A172 (cell line): ENCODE measurements at places on chromosomes 5 and 9. TPM values are rescaled to one million over a fixed set of nuclear protein-coding genes. Genes with fewer than 3 reads are reported as not detected.
A peak's percentile ranks its signal among the peaks of the same experiment; 100 is the strongest.

Gene TEK
- 3.9 and 7.6 TPM in 2 replicates for total RNA-seq

Gene MCIDAS
- total RNA-seq = 0.48 and 1.3 TPM in 2 replicates

Gene FST
- 14.3 and 20.4 TPM in 2 replicates for total RNA-seq

Gene TMC1
- total RNA-seq = not detected in 2 replicates

Gene TRIM41
- total RNA-seq = 10.3 and 18.2 TPM in 2 replicates

Gene BAAT
- not detected in 2 replicates for total RNA-seq

Gene MYORG
- 3.5 and 4.6 TPM in 2 replicates for total RNA-seq

Gene TRIM36
- total RNA-seq = 11.3 and 18.9 TPM in 2 replicates

Gene PCDHB9
- 11.1 and 11.2 TPM in 2 replicates for total RNA-seq

GRCh38 chr5:88827997-88828396 is 55.0 kb downstream of the MEF2C start:
- DNase-seq = no peak

GRCh38 chr5:106376522-106376921 is 1294.2 kb downstream of the EFNA5 start:
- DNase-seq = peak; percentile 86

DNA sequence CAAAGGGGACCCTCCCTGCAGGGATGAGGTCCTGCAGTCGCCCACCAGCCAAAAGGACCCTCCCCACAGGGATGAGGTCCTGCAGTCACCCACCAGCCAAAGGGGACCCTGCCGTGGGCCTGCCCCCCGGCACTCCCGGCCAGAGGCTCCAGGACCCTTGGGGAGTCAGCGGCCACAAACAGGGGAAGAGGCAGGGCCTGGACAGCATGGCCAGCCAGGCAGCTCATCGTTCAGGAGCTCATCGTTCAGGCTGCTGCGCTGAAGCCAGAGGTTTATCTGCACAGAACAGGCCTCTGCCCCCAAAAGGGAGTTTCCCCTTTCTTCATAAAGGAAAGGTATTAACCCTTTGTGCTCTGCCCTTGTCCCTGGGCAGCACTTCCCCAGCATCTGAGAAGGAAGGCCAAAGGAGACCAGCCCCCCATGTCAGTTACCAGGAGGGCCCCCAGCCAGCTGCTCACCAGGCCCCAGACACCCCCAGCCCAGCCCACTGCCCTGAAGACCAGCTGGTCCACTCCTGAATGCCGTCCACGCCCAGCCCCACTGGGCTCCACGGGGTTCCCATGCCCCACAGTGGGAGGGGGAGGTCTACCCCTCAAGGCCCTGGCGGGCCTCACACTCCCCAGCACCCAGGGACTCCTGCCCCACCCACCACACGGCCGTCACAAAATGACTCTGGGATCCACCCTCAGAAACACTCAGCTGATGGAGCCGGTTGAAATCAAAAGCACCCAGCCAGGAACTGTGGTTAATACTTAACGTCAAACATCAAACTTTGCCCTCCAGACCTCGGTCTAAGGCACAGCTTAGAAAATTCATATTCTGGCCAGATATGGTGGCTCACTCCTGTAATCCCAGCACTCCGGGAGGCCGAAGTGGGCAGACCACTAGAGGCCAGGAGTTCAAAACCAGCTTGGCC is 6.3 kb downstream of the SLC12A7 start:
- no peak for DNase-seq

GRCh38 chr9:17291766-17292165 is 156.9 kb downstream of the CNTLN start:
- DNase-seq = peak; percentile 43

DNA sequence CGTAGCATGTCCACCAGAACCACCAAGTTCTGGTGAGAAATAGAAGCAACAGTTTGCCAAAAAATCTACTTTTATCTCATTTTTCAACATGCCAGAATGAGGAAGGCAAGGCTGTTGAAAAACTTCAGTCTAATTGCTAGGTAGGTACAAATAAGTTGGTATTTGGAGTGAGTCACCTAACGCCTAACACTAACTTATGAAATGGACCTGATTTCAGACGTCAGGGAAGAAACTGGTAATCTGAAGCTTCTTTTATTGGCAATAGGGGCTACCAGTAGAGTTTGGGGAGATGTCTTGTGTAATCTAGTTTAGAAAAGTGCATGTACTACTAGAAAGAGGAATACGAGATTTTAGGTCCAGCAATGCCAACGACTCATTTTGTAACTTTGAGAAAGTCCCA is 4.4 kb upstream of the PDE6A start:
- DNase-seq = no peak

DNA sequence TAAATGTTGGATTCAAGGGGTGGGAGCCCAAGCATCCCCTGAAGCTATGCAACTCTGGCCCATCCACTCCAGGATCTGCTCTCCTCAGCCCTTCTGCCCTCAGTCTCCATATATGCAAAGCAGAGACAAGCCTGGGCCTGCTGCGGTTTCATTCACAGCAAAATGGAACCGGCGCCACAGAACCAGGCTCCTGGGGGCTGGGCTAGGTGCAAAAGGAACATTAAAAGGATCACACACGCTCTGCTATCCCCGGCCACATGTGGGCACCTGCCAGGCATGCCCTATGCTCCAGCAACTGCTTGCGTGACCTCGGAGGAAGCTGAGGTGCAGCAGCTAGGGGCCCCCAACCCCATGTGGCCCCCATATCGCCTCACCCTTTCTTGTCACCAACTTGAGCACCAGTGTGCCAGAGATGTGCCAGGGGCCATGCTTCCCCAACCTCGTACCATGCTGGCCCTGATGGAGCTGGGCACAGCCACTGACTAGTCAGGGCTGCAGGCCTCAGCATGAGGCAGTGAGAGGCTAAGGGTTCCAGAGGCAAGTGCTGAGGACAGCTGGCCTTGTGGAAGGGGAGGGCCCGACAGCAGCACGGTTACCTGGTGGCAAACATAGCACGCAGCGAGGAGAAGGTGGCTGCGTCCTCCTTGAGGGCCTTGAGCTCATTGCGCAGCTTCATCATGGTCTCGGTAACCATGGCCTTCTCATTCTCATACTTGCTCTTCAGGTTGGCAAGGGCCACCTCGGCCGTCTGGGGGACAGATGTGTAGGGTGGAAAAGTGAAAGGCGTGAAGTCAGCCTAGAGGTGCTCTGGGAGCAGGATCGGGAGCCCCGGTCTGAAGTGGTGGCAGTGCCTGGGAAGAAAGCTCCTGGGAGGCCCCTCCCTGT is 47.2 kb downstream of the BICD2 start:
- DNase-seq = no peak

DNA sequence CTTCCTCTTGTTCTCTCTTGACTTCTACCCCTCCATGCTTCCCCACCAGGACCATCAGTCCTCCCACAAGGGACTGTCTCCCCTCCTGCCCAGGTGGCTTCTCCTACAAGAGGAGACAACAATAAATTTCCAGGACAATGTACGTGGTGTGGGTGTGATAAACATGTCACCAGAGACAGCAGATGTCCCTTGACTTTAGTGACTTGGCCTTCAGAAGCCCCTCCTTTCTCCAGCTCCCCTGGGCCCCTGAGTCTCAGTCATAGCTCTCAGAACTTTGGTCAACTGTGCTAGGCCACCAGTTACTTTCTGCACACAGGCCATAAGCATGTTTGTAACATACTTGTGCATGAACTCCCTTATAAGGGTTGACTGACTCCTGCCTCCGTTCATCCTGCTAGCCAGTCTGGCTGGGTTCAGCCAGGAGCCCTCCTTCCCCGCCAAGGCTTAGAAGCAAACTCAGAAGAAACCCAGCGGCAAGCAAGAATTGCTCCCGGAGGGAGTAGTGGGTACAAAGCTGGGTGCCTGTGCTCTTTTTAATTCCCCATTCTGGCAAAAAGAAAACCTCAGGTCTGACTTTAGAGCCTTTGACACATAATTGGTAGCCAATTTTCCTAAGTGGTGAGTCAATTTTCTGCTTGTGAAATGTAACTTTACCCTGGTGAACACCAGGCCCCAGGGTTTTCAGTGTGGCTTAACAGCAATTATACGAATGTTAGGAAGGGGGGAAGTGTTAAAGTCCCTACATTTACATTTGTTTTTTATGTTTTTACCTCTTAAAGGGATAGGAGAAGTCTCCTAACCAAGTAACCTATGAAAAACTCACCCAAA is 49.2 kb downstream of the EBF1 start:
- DNase-seq = no peak

- DNase-seq = no peak
These were observed 503 bp downstream of the SEMA4D start for GRCh38 chr9:89497257-89497963.

DNA sequence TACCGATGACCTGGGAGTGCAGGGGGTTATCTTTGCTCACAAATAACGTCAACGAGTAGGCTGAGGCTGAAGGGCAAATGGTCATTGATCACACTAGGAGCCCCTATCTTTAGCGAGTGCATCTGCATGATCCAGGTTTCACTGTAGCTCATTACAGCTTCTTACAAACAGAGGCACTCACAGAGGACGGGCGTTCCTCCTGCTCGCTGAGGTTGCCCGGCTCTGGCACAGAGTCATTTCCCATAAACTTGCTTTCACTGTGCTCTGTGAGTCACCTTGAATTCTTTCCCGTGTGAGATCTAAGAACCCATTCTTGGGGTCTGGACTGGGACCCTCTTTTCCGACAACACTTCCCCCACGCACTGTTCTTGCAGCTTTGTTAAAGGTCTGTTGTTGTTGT is 1.9 kb upstream of the PAEP start:
- peak; percentile 64 for DNase-seq

- no peak for DNase-seq
These were observed 541.4 kb downstream of the KCTD16 start for GRCh38 chr5:144712090-144712489.

GRCh38 chr9:72906810-72907209 is 46.0 kb downstream of the ALDH1A1 start:
- DNase-seq = no peak
